Renal cortical epithelial cell (primary cell): ENCODE measurements at places on chromosomes 6 and 20.
A peak's percentile ranks its signal among the peaks of the same experiment; 100 is the strongest.

GRCh38 chr6:157258878-157259277 is 64.4 kb downstream of the TMEM242 start:
- no peak for DNase-seq

- DNase-seq: no peak
These were observed 80.1 kb upstream of the C6orf118 start for GRCh38 chr6:165389534-165389933.

GRCh38 chr6:154792761-154793160 is 59.5 kb downstream of the SCAF8 start:
- DNase-seq: no peak

GRCh38 chr6:22699151-22699550 is 129.8 kb downstream of the HDGFL1 start:
- no peak for DNase-seq

DNA sequence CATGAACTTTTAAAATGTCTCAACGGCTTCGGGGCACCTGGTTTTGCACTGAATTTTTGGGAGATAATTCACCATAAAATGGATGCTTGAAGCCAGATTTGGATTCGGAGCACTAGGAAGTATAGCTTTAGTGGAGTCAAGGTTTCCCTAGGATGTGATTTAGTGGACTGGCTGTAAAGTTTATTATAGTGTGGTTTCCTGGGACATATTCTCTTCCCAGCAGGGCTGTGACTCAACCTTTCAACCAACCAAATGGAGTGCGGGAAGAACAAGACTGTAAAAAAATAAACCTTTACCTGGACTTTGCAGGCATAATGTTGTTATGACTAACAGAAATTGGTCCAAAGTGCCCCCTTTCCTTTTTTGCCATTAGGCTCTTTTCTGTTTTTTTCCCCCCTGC is 327.4 kb upstream of the MAN1A1 start:
- DNase-seq: peak; percentile 21

GRCh38 chr6:57434944-57435343 is 117.5 kb downstream of the PRIM2 start:
- DNase-seq: no peak

DNA sequence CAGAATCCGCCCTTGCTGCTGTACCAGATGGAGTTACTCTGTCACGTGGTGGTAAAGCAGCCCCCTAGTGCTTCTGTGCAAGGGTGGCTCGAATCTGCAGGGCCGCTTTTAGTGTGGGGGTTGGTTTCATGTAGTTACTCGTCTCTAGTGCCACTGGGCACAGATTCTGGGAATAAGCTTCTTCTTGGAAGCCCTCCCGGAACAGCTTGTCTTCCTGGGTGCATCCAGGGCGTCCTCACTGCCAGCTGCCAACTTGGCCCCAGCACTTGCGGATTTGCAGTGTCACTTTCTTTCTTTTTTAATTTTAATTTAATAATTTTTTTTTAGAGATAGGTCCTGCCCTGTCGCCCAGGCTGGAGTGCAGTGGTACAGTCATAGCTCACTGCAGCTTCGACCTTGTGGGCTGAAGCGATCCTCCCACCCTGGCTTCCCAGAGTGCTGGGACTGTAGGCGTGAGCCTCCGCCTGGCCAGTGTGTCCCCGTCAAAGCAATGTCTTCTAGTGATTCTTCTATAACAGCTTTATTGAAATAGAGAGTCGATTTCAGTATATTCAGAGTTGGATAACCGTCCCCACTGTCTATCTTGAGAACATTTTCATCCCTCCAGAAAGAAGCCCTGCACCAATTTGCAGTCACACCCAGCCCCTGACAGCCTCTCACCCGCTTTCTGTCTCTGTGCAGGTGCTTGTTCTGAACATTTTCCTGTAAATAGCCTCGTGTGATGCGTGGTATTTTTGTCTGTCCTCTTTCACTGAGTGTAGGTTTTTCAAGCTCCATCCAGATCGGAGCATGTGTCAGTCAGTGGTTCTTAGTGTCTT is 25.9 kb downstream of the PYGB start:
- DNase-seq: no peak

GRCh38 chr20:49811825-49812506 is 662 bp upstream of the SLC9A8 start:
- peak; percentile 43 for DNase-seq

DNA sequence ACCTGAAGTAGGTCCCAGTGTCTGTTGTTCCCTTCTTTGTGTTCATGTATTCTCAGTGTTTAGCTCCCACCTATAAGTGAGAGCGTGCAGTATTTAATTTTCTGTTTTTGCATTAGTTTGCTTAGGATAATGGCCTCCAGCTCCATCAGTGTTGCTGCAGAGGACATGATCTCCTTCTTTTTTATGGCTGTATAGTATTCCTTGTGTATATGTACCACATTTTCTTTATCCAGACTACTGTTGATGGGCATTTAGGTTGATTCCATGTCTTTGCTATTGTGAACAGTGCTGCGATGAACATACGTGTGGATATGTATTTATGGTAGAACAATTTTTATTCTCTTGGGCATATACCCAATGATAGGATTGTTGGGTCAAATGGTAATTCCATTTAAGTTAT is 125.4 kb downstream of the B3GAT2 start:
- DNase-seq: no peak

DNA sequence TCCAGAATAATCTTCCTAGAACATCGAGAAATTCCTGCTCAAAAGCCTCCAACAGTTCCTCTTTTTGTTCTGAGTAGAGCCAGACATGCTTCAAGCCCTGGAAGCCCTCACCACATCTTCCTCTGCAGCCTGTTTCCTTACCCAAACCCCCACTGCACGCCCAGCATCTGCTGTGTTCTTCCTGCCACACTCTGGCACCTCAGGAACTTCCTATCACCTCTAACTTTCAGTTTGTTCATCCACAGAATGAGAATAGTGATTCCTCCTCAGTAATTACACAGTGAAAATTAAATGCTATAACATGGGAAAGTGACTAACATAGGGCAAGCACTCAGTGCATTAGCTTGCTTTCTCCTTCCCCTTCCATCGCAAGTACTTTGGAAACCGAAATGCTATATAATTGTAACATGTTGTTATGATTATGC is 26.3 kb downstream of the C6orf89 start:
- DNase-seq: no peak

- no peak for DNase-seq
These were observed 9.6 kb downstream of the DSE start for GRCh38 chr6:116380346-116380745.

DNA sequence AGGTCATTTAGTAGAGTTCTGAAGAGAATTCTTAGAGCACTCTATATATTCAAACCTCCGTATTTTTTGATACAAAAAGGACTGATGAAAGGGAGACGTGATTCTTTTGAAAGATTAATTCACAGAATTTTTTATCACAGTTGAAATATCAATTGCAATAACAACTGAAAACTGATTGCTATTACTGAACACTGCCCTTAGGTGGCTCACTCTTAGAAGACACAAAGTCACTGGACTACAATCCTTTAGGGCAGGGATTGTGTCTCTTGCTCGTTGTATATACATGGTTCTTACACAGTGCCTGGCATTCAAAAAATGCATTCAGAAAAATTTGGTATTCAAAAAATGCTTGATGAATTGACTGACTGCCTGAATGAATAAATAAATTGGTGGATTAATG is 17.1 kb upstream of the CALHM6 start:
- DNase-seq: peak; percentile 44

DNA sequence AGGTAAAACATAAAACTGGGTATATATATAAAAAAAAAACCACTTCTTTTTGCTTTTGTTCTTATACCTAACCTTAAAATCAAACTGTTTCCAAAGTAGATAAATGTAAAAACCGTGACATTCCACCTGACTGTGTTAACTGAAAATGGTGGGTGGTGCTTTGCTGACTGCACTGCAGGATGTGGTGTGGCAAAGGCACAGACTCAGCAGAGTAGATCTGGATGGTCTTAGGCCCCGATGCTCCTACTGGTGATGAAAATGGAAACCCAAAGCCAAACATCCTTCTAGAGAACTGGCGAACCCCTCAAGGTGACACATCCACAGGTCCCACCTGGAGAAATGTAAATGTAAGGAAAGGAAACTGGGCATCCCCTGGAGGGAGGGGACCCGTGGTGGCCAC is 8.9 kb downstream of the TGIF2 start:
- no peak for DNase-seq

- no peak for DNase-seq
These were observed 48.2 kb upstream of the ARG1 start for GRCh38 chr6:131524695-131525336.

GRCh38 chr6:32796848-32797776 is 19.7 kb downstream of the HLA-DOB start:
- DNase-seq: peak; percentile 65

DNA sequence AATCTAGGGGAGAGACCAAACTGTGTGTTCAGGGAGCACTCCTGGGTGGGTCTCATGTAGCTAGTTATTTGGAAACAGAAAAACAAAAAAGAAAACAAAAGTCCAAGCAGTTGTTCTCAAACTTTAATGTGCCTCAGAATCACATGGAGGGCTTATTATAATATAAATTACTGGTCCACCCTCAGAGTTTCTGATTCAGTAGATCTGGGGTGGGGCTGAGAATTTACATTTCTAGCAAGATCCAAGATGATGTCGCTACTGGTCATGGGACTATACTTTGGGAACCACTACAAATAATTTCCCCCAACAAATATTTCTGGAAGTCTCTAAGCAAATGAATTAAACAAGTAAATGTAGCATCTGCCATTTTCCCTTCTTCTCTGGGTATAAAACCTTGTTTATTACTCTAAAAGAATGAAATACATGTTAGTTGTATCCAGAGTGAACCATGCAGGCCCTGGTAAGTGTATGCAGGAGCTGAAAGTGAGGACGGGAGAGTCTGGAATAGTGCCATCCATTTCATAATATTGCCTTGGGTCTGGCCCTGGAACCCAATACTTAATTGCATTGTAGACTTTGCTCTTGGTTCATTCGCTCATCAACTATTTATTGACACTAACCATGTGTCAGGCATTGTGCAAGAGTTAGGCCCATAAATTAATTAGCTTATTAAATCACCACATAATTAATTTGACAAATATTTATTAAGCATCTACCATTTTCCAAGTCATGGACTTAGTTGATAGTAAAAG is 490.8 kb downstream of the EPM2A start:
- DNase-seq: peak; percentile 6

- no peak for DNase-seq
These were observed 50.8 kb upstream of the AIG1 start for GRCh38 chr6:143009851-143010250.

- DNase-seq: peak; percentile 71
These were observed 14.3 kb downstream of the B4GALT5 start for GRCh38 chr20:49699200-49699992.

DNA sequence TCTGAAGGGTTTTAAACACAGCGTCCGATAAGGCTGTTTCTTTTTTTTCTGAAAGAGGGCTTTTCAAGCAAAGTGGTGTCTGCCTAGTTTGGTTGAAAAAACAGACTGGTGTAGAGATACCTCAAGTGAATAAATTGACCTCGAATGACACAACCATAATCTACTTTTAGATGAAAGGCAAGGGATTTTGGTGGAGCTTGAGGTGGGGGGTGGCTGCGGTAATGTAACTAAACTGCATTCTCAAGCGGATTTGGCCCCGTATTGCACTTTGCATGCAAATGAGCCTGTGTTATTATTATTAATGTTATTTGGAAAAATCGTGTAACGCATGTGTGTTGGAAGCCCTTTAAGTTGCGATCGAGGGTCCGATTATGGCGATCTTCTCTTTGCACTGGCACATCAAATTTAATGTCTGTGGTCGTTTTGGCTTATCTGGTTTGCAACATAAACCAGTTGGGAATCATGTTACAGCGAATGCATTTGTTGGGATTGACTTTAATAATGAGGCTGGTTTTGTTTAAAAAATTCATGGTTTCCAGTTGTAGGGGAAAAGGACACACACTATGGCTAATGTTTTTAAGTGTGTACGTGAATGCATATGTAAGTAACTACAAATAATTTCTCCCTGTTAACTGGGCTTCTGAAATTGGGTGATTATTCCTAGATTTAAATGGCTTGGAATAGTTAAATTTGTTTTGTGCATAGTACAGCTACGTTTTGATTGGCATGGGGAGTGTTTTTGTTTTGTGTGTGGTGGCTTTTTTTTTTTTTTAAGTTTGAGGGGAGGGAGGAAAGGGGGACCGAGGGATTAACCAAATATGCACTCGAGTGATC is 1.0 kb downstream of the JARID2 start:
- no peak for DNase-seq

- DNase-seq: peak; percentile 92
These were observed 50.1 kb upstream of the ARMC2 start for GRCh38 chr6:108797951-108798669.

- peak; percentile 88 for DNase-seq
These were observed 312.5 kb upstream of the PLCB4 start for GRCh38 chr20:8756410-8756809.

GRCh38 chr6:41780551-41781365 is at the start of gene PRICKLE4:
Gene PRICKLE4 (plus strand): TSS chr6:41780782. CDS start chr6:41783474, 2,692 bp downstream.
- DNase-seq: peak; percentile 28

DNA sequence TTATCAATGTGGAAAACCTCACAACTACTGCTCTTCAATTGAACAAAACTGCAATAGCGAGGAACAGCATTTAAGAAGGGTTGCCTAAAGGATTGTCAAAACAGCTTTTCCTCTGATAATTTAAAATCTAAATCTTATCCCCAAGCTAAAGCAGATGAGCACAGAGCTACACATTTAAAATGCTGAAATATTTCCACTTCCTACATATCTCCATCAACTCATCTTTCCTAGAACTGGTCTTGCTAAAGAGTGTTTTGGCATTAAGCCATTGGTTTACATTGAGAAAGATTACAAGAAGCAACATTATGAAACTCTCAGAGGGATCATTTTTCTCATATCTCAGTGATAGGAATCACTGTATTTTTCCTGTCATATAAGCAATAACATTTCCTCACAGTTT is 3.6 kb downstream of the OR10C1 start:
- no peak for DNase-seq

DNA sequence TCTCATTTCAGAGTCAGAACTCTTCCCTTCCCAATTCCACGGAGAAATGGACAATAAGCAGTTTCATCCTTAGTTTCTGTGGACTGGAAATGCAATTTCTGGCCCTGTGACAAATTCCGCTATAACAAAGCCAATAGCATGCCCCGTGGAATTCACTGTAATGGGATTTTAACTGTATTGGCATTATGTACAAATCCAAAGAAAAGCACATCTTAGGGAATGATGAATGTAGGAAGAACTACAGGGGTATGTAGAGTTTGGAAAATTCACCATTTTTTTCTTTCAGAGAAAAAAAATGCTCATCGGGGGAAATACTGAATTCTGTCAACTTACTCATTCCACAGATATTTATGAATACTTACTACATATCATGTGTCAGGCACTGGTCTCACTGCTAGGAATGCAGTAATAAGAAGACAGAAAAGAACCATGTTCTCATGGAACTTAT is 43.5 kb downstream of the KIF6 start:
- DNase-seq: no peak

- DNase-seq: no peak
These were observed 68.6 kb downstream of the NRN1 start for GRCh38 chr6:5937936-5938706.

DNA sequence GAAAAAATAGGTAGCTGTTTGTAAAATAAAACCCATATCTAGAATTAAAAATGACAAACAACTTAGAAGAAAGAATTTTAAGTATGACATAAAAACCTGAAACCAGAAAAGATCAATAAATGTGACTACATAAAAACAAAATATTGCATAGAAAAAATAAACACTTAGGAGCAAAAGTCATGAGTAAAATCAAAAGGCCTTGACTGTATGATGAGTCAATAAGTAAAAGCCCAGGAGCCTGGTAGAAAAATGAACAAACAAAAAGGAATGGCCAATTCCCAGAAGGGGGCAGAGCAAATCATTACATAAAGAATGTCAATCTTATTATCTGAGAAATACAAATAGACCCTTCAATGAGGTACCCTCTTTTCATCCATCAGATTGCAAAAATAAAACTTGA is 20.7 kb upstream of the ENPP1 start:
- DNase-seq: no peak
